ENCODE measurements at places on chromosomes 12 and 14.

DNA sequence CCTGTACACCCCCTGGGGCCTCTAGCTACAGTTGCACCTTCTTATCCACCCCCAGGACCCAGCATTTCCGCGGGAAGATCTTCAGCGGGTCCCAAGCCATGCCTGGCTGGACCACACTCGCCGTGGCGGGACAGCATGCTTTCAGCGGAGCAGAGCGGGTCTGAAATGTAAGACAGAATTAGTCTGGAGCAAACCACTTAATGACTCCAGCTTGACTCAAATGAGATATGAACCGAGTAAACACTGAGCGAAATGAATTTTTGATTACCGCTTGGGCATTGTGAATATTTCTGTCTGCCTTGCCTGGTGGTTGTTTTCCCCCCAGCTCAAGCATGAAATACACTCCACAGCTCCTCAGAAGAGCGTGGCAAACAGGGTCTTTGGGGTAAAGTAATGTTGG lies 60.8 kb downstream of the SLC24A4 start:
- DNase-seq, result no peak

GRCh38 chr12:49335955-49336644 lies 888 bp downstream of the C1QL4 start:
- no peak for DNase-seq

DNA sequence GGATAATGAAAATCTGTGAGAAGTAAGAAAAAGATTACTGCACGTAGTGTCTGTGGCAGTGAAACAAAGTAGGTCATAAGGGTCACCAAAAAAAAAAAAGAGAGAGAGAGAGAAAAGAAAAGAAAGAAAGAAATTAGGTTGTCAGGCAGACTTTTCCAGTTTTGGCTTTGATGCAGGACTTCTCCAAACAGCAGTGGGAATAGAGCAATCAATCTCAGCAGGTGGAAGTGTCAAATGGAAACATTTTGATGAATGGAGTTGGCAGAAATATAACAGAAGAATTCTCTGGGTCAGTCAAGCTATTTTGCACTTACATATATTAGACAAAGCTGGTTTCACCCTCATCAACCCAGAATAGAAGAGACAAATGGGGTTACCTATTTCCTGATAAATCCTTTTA lies 745.8 kb downstream of the SLC6A15 start:
- no peak for DNase-seq

DNA sequence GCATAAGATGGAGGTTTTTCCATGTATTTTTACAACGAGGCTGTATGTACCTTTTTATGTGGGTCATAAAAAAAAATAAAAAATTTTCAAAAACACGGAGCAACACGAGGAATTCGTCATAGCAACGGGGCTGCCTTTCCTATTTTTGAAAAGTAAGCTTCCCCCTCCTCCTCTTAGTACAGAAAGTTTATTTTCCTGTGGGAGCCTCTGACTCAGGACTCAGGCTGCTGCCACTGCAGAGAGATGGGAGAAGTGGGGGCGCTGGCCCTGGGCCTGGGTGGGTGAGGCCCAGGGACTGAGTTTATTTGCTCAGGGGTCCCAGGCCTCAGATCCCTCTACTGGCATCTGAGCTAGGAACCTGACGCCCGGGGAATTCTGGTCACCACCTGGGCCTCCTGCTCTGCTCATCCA lies 10.2 kb upstream of the CMKLR1 start:
- DNase-seq, result no peak

GRCh38 chr14:46490238-46490685 lies 161.3 kb downstream of the RPL10L start:
- no peak for DNase-seq

DNA sequence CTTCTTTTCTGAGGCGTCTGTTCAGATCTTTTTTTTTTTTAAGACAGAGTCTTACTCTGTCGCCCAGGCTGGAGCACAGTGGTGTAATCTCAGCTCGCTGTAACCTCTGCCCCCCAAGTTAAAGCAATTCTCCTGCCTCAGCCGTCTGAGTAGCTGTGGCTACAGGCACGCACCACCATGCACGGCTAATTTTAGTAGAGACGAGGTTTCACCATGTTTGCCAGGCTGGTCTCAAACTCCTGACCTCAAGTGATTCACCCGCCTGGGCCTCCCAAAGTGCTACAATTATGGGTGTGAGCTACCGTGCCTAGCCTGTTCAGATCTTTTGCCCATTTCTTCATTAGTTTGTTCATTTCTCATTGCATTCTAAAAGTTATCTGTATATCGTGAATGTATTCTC lies 55.1 kb upstream of the DBX2 start:
- DNase-seq, result no peak

DNA sequence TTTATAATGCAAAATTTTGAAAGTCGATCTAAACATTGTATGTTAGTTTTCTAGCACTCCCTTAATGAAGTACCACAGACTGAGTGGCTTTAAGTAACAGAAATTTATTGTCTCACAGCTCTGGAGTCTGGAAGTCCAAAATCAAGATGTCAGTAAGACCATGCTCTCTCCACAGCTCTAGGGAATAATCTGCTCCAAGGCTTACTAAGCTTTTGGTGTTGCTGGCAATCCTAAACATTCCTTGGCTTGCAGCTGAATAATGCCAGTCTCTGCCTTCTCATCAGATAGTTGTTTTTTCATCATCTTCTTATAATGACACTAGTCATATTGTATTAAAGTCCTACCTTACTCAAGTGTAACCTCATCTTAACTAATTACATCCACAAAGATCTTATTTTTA lies 102.2 kb downstream of the RASSF9 start:
- DNase-seq, result no peak
